ENCODE measurements at places on chromosomes 7 and 10.

- no peaks in the 10 kb centered on the region for H3K4me1 ChIP-seq
- DNase-seq, result no peak
These were observed 737.4 kb downstream of the TNS3 start for GRCh38 chr7:46844486-46844885.

DNA sequence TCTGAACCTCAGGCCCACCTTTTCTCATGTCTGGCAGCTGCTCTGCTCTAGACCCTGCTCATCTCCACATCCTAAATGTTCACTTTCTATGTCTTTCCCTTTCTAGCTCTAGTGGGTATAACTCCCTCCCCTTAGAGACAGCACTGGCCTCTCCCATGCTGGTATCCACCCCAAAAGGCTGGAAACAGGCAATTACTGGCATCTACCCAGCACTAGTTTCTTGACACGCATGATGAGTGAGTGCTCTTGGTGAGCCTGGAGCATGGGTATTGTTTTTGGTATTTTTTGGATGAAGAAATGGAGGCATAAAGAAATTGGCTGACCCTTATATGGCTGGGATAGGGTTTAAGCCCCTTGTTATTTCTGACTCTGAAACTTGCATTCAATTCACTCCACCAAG is 156.0 kb downstream of the EGFR start:
- H3K27ac ChIP-seq, result no peak overlapping the region
- no peaks in the 10 kb centered on the region for H3K4me1 ChIP-seq
- no peak for DNase-seq
- no peak overlapping the region for H3K4me3 ChIP-seq

- H3K27me3 ChIP-seq, result no peaks in the 10 kb centered on the region
- H3K4me3 ChIP-seq, result no peak overlapping the region
- H3K27ac ChIP-seq, result no peak overlapping the region
- no peak for DNase-seq
These were observed 930.6 kb upstream of the ZNF722 start for GRCh38 chr7:63067897-63068585.

- no peaks in the 10 kb centered on the region for H3K36me3 ChIP-seq
- peaks cover 4% of the 10 kb centered on the region for H3K27me3 ChIP-seq
- no peak overlapping the region for H3K27ac ChIP-seq
- no peak for DNase-seq
- H3K4me3 ChIP-seq, result no peak overlapping the region
- H3K4me1 ChIP-seq, result no peaks in the 10 kb centered on the region
These were observed 194.7 kb downstream of the BUB3 start for GRCh38 chr10:123348691-123349572.

DNA sequence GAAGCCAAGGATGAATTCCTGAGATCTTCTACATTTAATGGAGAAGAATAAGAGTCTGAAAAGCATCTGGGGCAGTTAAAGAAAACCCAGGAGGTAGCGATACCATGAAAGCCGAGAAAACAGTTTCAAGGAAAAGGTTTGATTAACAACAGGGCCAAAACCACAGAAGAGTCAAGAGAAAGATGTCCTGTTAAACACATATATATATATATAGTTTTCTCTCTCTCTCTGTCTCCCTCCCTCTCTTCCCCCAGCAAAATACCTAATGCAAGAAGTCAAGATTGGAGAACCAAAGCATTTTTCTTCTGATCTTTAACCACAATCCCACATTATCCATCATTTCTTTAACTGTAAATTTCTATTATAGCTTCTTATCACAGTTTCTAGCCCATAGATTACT is 261.4 kb downstream of the SNX13 start:
- H3K4me3 ChIP-seq, result no peak overlapping the region
- no peaks in the 10 kb centered on the region for H3K36me3 ChIP-seq
- no peaks in the 10 kb centered on the region for H3K4me1 ChIP-seq
- H3K27me3 ChIP-seq, result no peaks in the 10 kb centered on the region
- H3K27ac ChIP-seq, result no peak overlapping the region

GRCh38 chr10:48708144-48708543 is 23.5 kb downstream of the WDFY4 start:
- no peaks in the 10 kb centered on the region for H3K4me1 ChIP-seq
- no peak overlapping the region for H3K27ac ChIP-seq
- H3K36me3 ChIP-seq, result no peaks in the 10 kb centered on the region
- peaks cover 75% of the 10 kb centered on the region for H3K27me3 ChIP-seq

Data from PC-9 (cell line).